Occipital lobe (tissue), 3 donors: ENCODE measurements at places on chromosomes 16 and 17. TPM values are rescaled to one million over a fixed set of nuclear protein-coding genes. Genes with fewer than 3 reads are reported as not detected.

ZACN gene
- not detected for total RNA-seq

CSH1 gene
- total RNA-seq: not detected

PLD6 gene
- 9.2 TPM for total RNA-seq

SLC16A6 gene
- 3.1 TPM for total RNA-seq

ST6GALNAC1 gene
- 1.7 TPM for total RNA-seq

CCDC200 gene
- total RNA-seq: not detected

ITGAL gene
- 1.1 TPM for total RNA-seq

ARHGAP23 gene
- 42.9 TPM for total RNA-seq

PLLP gene
- total RNA-seq: 1.2 TPM

MYH8 gene
- total RNA-seq: 2.0 TPM

AANAT gene
- total RNA-seq: not detected

MYO15B gene
- total RNA-seq: 15.9 TPM

TLCD2 gene
- 0.47 TPM for total RNA-seq

TSPAN10 gene
- 0.16 TPM for total RNA-seq

CMTM2 gene
- not detected for total RNA-seq

SLC6A2 gene
- total RNA-seq: not detected
